ENCODE measurements at places on chromosomes 2 and 18.
A peak's percentile ranks its signal among the peaks of the same experiment; 100 is the strongest.

DNA sequence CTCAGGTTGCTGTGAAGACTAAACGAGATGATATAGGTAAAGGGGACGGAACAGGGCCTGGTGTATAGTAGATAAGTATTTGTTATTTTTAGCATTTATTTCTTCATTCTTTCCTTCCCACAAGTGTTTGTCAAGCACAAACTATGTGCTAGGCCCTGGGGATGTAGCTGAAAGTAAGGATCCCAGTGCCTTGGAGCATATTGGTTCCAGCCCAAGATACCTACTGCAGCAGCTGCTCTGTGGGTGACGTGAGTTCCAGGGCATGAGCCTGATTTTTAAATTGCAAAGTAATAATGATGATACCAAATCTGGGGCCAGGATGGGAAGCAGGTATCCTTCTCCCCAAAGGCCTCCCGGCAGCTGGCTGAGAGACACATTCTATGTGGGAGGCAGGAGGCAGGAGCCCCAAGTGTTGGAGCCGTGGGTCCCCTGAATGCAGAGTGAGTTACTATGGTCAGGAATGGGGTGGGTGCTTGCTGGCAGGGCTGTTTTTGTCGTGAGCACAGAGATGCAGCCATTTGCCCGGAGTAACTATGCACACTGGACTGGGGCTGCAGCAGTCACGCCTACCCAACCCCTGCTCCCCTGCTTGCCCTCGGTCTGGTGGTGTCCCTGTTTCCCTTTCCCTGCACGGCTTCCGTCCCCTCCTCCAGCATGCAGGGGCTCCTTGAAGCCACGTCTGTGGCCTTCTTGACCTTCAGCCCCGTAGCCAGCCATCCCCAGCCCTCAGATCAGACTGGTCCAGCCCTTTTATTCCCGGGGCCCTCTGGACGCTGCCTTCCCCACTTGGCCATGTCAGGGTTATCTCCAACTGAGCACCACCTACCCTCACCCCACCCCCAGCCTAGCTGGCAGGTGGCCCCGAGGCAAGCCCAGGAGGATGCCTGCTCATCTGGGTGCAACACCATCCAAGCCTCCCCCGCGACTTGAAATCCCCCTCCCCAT, 52.4 kb downstream of the INHBB start:
- peak; percentile 40 for DNase-seq

GRCh38 chr18:24214913-24215312, 76.1 kb downstream of the CABYR start:
- DNase-seq = no peak

GRCh38 chr2:46481198-46482193, 2.1 kb downstream of the TMEM247 start:
- peak; percentile 53 for DNase-seq

GRCh38 chr18:47882641-47883040, 47.8 kb downstream of the SMAD2 start:
- DNase-seq = no peak

GRCh38 chr2:241133436-241133820, 15.8 kb downstream of the PASK start:
- no peak for DNase-seq

All from non-pigmented ciliary epithelial cell (primary cell).